ENCODE measurements at places on chromosomes 3 and 15.

DNA sequence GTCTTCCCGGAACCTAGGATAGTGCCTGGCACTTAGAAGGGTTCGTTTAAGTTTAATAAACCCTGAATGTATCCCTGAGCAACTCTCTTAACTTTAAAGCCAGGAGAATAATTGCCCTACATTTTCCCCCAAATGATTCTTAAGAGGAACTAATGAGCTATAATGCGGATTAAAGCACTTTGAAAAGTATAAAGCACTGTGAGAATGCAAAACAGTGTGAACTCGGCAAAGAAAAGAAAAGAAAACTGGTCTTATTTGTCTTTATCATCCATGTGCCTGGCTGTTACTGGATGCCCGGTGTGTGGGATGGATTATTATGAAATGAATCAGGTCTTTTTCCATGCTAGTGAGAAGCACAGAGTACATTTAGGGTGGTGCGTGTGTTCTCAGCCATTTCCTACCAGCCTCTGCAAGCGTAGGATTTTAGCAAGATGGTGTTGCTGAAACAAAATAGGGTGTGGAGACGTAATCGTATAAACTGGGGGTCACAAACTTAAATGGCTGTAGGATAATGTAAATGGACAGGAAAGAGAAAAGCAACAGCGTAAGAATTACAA, 983 bp downstream of the KBTBD12 start:
- no peak for DNase-seq

DNA sequence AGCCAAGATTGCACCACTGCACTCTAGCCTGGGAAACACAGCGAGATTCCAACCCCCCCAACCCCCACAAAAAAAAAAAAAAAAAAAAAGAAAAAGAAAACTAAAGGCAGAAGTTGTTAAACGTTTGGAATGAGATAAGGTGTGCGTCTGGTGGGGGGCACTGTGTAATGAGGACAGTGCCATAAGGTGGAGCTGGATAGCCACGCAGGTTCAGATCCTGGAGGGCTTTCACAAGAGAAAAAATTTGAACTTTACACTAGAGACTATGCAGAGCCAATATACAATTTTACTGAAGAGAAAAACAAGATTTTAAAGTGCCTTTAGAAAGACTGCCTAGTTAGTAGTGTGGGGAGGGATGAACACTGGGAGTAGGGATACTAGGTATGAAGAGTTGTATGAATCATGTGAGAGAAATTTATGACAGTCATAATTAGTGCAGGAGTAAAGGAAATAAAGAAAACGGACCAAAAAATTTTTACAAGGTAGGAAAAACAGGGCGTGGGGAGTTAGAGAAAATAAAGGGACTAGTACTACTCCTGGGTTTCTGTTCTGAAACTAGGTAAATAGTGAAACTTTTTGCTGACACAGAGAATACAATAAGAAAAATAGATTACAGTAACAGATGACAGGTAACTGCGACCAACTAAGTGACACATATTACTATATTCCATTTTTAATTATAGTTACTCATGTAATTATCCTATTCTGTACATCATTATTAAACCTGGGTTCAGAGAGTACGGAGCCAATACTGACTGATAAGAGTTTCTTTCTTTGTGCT, 108.1 kb downstream of the PEAK1 start:
- DNase-seq, result no peak

DNA sequence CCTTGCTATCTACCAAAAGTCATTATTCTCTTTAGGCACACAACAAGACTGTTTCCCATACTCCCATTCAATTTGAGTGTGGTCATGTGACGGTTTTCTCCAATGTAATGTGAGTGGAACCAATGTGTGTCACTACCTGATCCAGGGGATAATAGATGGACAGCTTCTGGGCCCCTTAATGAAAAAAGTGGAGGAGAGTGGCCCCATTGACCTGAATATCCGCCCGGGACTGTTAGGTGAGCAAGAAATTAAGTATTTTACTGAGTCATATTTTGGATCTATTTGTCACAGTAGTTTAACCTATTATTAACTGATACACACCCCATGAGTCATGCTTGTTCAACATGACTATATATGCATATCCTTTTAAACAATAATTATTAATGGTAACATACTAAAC, 15.1 kb upstream of the ARID3B start:
- no peak for DNase-seq

- DNase-seq, result no peak
These were observed 397.7 kb upstream of the EPHA6 start for GRCh38 chr3:96416549-96417255.

DNA sequence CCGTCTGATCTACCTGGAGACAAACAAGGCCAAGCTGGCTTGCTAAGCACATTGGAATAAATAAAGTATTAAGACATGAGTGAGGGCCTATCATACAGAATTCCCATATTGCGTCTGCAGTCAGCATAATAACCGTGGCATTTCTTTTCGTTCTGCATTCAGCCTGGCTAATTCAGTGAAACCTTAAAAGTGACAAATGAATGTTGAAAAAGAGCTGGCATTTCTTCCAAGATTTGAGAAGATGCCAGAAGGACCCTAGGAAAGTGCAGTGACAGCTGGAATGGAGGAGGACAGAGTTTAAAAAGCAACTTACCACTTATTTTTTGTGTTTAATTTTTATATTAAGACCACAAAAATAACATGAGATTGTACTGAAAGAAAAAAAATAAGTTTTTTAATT, 67.1 kb downstream of the SUCLG2 start:
- no peak for DNase-seq

DNA sequence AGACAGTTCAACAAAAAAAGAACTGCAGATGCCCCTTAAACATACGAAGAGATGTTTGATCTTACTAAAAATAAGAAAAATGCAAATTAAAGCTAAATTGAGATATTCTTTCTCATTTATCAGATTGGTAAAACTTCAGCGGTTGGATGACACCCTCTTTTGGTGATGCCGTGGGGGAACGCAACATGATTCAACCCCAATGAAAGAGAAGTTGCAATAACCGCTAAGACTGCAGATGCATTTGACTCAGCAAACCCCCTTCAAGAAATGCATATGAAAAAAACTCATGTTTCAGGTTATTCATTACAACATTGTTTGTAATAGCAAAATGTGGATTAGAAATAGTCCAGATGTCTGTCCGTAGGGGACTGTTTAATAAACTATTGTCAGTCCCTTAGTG, 3.6 kb downstream of the KLHL6 start:
- no peak for DNase-seq

- DNase-seq, result no peak
These were observed 75.6 kb upstream of the ANKRD28 start for GRCh38 chr3:15873415-15873814.

DNA sequence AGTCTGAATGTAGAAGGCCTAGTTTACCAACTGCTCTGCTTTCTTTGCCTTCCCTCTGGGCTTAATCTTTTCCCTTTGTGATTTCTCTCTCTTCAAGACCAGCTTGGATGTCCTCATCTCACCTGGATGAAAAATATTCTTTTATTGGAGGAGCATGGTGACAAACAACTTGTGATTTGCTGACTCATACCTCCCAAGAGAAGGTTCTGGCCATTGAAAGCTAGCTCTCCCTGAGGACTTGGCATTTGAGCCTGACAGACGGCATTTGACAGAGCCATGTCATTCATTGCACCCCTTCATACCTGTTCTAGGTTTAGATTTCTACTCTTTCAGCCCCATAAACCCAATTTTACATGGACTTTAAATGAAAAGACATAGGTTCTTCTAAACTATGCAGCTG, 33.3 kb downstream of the ATG7 start:
- no peak for DNase-seq

DNA sequence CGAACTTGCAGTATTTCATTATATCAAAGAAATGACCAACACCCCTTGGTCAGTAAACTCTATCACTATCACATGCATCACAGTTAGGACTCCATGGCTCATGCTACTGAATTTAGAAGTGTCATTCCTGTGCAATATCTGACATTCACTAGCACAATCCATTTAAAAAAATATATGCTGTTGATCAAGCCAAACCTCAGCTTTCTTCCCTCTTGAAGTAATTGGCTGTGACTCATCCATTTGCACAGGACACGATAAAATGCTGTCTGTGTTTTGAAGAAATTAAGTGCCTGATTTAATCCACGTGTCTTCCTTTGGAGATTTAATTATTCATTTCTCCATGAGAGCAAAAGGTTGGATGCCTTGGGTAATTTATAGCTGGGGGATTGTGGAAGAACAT, 38.9 kb downstream of the CPNE4 start:
- DNase-seq, result no peak

DNA sequence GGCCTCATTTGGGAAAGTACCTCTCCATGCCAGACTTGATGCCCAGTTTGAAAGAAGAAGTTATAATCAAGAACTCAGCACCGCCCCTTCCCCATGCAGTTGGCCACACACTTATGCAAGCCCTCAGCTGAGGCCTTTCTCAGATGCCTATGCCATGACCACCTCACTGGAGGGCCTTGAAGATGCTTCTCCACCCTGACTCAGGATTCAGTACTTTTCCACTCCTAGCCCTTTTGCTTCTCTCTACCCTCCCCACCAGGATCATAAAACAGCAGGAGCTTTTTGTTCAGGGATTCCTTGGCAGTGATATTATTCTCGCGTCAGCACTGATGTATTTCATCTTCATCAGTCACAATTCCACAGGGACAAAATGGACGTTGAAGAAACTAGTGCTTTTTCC, 313.5 kb downstream of the PYDC2 start:
- DNase-seq, result no peak

- DNase-seq, result no peak
These were observed 178.8 kb downstream of the NSMCE3 start for GRCh38 chr15:29090617-29091466.

DNA sequence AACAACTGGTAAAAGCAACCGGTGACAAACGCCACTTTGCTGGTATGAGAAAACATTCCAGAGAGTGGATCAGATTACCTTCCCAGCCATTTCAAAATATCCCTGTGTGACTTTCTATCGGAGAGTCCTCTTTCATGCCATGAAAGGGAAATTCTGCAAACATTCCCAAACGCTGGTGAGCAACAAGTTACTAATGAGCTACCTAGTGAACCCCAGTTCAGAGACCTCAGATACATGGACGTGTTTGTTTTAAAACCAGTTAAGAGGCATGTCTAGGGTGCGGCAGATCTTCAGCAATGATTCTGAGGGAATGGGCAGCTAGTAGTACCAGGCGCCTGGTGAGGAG, 418.2 kb upstream of the NR2F2 start:
- DNase-seq, result no peak

DNA sequence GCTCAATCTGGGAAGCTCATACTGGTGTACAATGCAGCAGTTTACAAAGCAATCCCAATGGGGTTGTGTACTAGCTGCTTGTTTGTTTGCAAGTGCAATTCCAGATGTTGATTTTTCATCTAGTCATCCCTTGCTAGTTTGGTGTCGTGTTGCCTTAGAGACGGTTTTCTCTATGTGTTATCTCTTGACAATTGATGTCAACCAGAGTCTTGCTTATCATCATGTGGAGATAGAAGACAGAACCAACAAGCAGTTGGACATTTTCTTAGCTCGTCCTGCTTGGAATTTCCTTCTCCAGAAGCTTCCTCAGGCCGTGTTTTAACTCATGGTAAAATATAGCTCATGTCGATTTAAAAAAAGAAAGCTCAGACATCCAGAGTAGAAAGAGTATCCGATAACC, 262.0 kb upstream of the KCNH8 start:
- DNase-seq, result no peak

GRCh38 chr3:164332831-164333802, 745.2 kb downstream of the SI start:
- DNase-seq, result no peak

GRCh38 chr15:29674661-29675533, 147.4 kb downstream of the TJP1 start:
- no peak for DNase-seq

DNA sequence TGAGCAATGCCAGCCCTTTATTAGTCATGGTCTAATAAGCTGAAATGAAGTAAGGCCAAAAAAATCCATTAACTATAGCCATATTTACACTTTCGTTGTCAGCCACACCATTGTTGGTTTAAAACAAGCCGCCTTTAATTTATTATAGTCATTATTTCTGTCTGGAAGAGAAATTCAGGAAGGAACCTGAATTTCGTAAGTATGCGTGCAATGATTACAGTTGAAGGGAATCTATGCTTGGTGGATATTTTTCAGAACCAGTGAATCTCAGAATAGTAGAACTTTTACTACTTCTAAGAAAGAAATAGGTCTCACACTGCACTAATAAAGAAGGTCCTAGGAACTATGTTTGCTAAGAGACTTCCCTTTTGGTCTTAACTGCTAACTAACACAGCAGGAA, 59.1 kb downstream of the FAM43A start:
- no peak for DNase-seq

GRCh38 chr3:162334537-162334936, 837.9 kb downstream of the OTOL1 start:
- DNase-seq, result no peak

DNA sequence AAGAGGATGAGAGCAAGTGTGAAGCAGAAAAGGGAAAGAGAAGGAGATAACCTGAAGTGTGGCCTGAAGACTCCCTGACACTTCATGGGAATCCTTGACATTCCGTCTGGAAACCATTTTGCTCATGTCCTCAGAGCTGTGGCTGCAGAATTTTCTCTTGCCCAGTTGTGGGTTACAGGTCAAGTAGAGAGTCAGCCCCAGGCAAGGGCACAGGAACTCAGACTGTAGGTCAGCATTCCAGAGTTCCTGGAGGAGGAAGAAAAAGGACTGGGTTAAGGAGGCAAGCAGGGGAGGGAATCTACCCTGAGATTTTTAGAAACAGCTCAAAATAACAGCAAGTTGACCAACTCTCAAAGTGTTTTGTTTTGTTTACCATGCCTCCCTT, 4.1 kb upstream of the THSD4 start:
- DNase-seq, result no peak

DNA sequence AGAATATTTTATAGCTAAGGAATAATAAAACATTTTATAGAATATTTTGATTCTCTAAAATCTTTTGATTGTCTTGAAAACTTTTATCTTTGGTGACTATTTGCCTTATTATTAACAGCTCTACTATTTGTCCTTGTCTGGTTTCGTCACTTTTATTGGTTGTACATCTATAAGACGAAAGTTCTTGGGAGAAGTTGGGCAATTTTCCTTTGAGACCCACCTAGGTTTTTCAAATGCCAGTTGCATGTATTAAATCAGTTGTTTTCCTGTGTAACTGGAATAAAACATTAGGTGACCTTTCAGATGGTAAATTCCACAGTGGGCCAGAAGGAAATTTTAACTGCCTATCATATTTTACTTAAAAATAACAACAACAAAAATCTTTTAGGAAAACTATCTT, 1245.7 kb downstream of the SI start:
- DNase-seq, result no peak

DNA sequence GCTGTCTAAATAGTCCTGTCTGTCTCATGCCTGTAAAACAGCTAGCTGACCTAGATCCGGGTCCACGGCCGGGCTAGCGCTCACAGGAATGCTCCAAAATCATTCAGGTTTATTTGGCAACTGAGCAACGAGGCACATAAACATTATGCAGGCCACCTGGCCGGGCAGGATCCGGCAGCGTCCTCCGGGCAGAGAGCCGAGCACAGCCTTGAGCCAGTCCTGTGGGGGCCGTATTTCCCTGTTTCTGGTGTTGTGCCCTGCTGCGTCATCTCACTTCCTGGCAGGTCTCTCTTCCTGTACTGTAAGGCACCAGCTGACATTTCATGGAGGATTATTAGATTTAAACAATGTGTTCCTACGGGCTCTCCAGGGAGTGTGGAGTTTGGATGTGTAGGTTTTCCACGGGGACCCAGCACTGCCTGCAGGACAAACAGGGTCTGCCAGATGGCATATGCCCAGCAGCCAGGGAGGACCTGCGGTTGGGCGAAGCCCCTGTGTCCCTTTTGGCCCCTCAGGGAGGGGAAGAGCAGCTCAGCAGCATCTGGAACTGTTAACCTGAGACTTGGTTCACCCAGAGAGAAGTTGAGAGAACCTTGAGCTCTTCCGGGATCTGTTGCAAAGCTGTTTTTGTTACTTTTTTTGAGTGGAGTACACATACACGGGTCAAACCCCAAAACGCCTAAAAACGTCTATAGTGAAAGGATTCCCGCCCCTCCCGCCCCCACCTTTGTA, 16.6 kb upstream of the LRRK1 start:
- DNase-seq, result no peak
